CD4-positive, alpha-beta T cell treated with Interleukin-17A for 1 hour (primary cell): ENCODE measurements at places on chromosomes 13 and 19.
A peak's percentile ranks its signal among the peaks of the same experiment; 100 is the strongest.

DNA sequence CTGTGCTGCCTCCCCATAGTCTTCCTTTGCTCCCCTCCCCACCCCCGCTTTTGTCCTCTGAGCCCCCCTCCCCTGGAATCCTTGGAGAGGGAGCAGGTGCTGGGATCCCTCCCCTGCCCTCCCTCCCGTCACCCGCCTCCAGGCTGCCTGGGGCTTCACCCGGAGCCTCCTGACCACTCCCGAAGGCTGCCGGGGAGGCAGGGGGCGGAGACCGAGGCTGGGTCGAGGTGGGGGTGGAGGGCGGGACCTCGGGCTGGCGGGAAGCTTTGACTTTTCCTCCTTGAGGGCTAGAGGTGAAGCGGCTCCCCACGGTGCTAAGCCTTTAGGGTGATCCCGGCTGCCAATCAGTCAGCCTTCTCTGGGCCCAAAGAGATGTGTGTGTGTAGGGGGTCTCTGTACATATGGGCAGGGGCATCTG, 1.5 kb downstream of the KMT5C start:
- peak; percentile 63 for DNase-seq

- DNase-seq: no peak
Measured at GRCh38 chr13:113383089-113383488, 19.2 kb upstream of the GRTP1 start.

- DNase-seq: peak; percentile 89
Measured at GRCh38 chr19:1942078-1942933, 1.3 kb downstream of the CSNK1G2 start.

- DNase-seq: no peak
Measured at GRCh38 chr13:73731564-73731963, 402.6 kb downstream of the KLF12 start.

- no peak for DNase-seq
Measured at GRCh38 chr19:3039125-3039524, 10.0 kb upstream of the TLE2 start.

DNA sequence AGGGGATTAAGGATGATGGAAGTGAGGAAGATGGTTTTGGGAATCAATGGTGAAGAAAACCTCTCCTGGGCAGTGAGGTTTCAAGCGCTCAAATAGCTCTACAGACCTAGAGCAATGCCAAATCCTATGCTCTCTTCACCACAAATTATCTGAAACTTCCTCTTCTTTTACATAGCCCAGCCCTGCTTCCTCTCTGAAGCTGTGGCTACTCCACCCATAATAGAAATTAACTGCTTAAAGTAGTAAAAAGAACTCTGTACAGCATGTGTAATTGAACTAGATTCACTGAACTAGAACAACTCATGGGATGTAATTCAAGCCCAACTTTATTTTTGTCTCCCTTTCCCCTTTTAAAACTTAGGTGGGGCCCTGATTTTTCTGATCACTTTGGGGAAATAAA, 20.4 kb upstream of the IFT88 start:
- no peak for DNase-seq

GRCh38 chr19:19256072-19256969, 16.8 kb downstream of the TM6SF2 start:
- no peak for DNase-seq

- no peak for DNase-seq
Measured at GRCh38 chr13:43694146-43694664, 92.6 kb downstream of the ENOX1 start.

DNA sequence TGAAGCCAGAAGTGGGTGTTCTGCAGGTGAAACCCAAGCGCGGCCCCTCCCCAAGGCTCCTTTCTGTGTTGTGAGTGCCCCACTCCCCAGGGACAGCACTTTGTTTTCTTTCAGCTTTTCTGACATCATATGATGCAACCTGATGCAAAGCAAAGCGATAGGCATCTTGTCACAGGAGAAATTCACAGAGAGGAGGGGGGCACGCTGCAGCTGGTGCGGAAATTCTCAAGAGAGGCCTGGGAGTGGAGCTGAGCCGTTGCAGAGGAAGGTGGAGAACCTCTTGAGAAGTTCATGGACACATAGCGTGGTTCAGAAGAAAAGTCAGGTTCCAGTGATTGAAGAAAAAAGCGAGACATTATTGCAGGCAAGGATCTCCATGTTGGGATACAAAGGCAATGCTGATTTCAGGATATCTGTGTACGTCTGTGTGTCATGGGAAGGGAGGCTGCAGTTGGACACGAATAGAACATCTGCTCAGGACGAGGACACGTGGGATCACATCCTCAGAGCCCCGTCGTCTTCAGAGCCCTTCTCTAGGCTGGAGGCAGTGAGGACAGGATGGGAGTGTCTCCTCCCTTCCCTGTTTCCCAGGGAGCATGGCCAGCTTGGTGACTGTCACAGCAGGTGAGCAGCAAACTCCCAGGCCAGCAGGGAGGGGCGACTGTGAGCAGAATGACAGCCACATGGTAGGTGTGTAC, 79.2 kb downstream of the IRS2 start:
- no peak for DNase-seq

- DNase-seq: no peak
Measured at GRCh38 chr19:17716309-17716929, 2.9 kb upstream of the MAP1S start.

GRCh38 chr19:32373585-32374295, 28.3 kb downstream of the ZNF507 start:
- DNase-seq: no peak

DNA sequence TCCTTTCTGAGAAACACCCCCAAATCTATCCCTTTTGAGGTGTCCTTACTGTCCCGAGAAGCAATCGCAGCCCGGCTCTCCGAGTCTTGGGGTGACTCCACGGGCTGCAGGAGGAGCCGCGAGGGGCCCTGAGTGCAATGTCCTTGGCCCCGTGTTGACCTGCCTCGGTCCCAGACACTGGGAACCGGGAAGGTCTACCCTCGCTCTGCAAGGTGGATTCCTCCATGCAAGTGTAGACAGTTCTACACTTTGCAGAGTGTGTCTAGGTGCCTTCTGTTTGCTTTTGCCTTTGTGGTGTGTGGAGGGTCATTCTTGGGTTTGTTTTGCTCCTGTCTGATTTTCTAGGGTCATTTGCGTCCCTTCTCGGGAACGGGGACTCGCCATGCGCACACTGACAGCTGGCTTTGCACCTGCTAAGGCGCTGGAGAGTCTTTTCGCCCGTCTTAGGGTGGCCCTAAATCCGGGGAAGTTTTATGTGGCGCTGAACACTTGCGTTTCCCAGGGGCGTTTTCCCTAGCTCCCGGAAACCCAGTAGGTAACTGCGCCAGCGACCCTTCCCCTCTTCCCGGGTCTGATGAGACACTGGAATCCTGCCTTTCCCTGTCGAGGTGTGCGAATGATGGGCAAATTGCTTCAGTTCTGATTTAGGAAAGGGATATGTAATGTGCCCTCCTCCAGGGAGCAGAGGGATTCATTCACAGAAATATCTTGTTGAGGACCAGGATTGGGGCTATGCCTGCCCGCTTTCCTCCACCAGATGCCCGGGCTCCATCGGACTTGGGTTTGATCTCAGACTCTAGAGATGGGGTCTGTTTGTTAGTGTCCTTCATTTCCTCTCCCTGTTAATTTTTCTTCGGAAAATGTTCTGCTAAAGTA, 755 bp downstream of the SERTM1 start:
- no peak for DNase-seq

DNA sequence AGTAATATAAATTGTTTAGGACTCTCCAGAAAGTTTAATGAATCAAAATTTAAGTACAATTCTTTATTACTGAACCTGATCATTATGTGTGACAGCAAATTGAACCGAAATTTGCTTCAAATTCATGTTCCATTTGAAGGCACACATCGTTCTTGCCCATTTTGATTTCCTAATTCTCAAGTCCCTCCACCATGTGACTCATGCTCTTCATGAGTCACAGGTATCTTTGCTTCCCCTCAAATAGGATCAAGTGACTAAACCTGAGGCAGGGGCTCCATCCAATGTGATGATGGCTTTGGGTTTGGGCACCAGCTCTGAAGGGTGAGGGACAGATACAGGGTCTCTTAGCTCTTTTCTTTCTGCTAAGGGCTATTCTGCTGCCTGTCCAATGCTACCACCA, 86.1 kb downstream of the THSD1 start:
- no peak for DNase-seq

- peak; percentile 60 for DNase-seq
Measured at GRCh38 chr13:46202188-46202795, 9.4 kb upstream of the LRRC63 start.

- DNase-seq: no peak
Measured at GRCh38 chr13:77838271-77838670, 80.4 kb downstream of the EDNRB start.

GRCh38 chr19:2477732-2478191, 1.8 kb downstream of the GADD45B start:
- DNase-seq: peak; percentile 26

GRCh38 chr13:21050288-21051197, 10.8 kb downstream of the LATS2 start:
- no peak for DNase-seq

GRCh38 chr13:83929157-83929556, 46.9 kb upstream of the SLITRK1 start:
- no peak for DNase-seq

DNA sequence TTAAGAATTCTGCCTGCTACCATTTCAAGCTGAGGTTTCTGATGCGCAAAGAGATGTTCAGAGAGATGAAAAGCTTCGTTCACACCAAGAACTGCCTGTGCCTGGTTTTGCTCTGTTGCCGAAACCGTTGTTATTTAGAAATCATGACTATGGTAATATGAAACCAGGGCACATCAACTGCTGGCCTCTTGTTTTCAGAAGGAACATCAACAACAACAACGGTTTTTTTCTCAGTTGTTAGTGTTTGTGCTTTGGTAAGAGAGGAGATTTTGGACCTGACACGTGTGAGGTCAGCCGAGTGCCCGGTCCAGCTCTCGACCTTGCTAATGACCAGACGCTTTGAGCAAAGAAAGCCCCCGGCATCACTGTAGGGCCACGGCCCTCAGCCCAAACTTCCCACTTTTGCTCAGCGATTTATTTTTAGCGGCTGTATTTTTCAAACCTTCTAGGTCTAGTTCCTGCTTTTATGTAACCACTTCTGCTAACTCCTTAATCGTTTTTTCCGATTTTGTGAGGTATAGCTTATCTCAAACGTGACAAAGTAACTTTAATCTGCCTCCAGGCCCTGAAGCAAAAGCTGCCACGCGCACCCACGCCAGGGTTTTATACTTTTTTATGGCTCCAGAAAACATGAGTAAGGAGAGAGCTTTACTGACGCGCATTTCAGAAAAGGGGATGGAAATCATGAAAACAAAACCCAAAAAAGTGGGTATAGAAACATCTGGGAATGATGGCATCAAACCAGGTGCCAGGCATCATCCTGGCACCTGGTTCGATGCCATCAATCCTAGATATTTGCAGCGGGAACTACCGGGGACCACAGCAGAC, 42.0 kb downstream of the KLF2 start:
- DNase-seq: peak; percentile 75

- peak; percentile 58 for DNase-seq
Measured at GRCh38 chr13:74135326-74136083, 1.3 kb upstream of the KLF12 start.

DNA sequence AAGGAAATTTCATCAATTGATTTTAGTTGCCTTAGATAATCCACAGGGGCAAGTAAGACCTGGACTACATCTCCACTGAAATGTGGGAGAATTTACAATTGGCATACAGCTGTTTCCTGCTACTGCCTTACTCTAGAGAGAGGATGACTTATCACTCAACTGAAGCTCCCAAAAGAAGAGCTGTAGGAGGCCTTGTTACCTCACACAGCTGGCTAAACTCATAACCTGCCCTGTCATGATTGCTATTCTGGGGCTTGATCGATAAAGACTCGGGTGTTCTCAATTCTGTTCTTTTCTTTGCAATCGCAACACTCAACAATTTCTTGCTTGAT, 1396.4 kb downstream of the EFNB2 start:
- no peak for DNase-seq

DNA sequence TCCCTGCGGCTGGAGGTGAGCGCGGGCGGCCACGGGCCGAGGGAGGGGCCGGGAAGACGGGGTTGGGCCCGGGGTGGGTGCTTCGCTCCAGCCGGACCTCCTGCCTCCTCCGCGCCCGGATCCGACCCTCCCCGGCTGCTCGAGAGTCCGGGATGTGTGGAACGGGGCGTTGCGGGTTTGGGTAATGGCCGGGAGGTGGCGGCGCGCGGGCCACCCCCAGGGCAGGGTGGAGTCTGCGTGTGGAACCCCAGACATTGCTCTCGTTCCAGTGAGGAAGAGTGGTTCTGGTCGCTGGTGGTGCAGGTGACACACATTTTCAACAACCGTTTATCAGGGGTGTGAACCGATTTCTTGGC, 38.8 kb downstream of the ARHGEF7 start:
- peak; percentile 53 for DNase-seq

DNA sequence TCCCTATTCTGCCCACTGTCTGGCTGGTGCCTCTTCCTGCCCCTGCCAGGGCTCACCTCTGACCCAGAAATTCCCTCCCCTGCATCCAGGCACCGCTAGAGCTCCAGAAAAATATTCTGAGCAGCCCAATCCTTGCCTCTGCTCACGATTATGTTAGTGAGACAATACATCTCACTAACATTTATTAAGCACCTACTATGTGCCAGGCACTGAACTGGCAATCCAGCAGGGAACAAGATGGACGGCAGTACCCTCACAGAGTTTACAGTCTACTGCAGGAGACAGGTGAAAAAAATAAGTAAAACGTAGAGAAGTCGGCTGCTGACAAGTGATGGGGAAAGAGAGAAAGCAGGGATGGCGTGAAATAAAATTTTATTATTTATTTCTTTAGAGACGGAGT, 5.5 kb downstream of the TINCR start:
- no peak for DNase-seq

DNA sequence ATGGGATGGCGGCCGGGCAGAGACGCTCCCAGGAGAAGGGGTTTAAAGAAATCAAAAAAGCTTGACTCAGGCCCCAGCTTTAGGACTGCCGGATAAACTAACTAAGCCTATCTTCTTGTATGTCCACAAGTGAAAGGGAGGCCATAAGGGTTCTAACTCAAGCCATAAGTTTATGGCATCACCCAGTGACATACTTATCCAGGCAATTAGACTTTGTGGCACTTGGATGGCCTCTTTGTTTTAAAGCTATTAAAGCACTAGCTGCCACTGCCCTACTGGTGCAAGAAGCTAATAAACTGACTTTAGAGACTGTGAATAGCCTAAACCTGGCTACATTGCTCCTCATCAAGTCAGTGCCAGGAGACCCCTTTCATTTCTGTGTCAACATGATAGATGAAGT, 102.0 kb downstream of the ZNF429 start:
- no peak for DNase-seq

GRCh38 chr13:96294930-96295881, 205.3 kb downstream of the HS6ST3 start:
- DNase-seq: no peak

DNA sequence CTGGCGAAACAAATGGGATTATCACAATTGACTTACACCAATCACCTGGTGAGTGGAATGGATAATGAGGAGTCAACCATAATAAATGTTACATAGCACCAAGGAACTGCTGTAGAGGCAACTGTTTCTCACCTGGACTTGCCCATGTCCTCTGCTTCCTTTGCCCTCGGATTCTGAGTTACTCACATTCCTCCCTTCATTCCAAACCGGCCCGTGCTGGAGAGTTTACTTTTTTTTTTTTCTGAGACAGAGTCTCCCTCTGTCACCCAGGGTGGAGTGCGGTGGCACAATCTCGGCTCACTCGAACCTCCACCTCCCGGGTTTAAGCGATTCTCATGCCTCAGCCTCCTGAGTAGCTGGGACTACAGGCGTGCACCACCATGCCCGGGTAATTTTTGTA, 41.5 kb upstream of the TSC22D1 start:
- no peak for DNase-seq
